ENCODE measurements at places on chromosomes 2 and 18.

GRCh38 chr2:64203858-64204632 lies 59.8 kb upstream of the PELI1 start:
- DNase-seq: peak; percentile 40

DNA sequence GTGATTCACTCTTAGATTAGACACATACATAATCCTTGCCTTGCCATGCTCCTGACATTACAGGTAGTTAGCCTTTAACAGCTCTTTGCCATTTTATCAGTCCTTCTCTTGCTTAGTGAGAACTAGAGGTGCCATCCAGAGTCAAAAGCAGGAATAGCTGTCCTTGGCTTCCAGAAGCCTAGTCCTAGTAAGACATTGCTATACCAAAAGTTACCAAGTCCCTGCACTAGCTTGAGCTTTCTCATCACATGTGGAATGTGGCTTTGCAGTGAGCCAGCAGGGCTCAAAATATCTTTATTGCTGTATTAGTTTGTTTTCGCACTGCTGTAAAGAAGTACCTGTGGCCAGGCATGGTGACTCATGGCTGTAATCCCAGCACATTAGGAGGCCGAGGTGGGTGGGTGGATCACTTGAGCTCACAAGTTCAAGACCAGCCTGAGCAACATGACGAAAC lies 104.7 kb upstream of the NOSTRIN start:
- no peak for DNase-seq

DNA sequence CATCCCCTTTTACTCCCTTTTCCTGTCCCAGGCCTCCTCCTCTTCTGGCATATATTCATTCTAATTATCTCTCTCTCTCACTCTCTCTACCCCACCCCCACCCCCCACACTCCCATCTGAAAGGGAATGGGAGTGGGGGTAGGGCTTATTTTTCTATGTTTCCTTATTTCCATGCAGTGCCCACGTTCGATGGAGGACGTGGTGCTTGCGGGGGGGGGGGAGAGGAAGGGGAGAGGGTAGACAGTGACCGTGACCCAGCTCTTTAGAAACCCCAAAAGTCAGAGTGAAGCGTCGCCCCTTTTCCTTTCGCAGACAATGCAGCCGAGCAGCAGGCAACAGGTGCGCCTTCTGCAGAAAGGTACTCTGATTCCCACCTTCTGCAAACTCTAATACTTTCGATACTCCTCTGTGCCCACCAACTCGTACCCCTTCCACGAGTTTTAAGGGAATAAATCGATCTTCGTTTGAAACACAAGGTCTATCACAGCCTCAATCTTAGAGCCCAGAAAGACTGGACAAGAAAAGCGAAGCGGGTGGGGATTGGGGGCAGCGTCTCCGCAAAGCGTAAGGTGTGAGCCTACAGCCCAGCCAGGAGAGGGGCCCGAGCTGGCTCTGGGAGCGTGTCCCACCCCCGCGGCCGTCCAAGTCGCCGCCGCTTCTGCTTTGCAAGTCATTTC lies 891 bp upstream of the NR4A2 start:
- peak; percentile 76 for DNase-seq

DNA sequence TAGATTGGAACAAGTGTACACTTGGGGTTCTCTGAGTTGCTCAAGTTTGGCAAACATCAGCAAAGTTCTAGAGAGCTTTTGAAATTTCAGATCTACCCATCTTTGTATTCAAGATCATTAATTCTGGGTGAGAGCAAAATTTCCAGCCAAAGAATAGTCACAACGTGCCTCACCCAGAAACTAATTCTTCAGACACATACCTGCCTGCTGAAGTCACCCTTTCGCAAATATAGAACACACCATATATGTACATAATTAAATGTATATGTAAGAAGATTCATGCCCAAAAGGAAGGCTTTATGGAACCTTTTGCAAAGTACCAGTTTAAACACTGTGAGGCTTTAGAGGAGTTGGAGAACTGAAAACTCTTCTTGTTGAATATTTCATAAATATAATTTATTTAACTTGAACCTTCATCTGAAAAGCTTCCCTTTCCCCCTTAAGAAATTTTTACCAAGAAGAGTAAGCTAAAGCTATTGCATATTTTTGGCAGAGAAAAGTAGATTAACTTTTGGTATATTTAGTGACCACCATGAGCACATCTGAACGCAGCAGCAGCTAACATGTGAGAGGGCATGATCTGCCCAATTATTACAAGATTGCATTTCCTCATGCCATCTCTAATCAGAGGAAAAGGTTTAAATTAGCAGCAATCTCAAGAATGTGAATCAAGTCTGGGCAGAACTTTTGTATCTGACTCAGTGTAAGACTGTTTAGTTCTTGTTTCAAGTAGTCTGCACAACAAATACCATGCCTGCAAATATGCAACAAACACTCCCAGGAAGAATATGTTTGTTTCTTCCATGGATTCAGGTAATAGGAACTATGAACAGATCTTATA lies 8.2 kb downstream of the RND3 start:
- no peak for DNase-seq

GRCh38 chr18:58609536-58609993 lies 19.3 kb downstream of the ALPK2 start:
- DNase-seq: peak; percentile 53

- DNase-seq: peak; percentile 22
These were observed 104.0 kb downstream of the COBLL1 start for GRCh38 chr2:164737612-164738081.

GRCh38 chr18:44823782-44824181 lies 143.1 kb downstream of the SETBP1 start:
- DNase-seq: peak; percentile 34

DNA sequence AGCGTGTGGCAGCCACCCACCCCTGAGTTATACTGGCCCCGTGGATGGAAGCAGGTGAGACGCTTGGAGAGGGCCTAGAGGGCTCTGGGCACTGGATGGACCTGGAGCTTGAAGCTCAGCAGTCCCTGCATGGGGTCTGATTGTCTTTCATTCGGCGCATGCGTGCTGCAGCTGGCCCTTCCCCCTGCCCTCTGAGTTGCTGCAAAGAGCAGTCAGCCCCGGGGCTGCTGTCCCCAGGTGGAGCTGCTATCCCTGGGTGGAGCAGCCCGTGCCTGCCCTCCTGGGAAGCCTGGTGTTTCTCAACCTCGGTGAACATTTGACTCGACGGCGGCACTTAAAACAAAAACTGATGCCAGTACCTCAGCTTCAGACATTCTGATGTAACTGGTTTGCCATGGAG lies 29.6 kb downstream of the IGFBP5 start:
- DNase-seq: no peak

DNA sequence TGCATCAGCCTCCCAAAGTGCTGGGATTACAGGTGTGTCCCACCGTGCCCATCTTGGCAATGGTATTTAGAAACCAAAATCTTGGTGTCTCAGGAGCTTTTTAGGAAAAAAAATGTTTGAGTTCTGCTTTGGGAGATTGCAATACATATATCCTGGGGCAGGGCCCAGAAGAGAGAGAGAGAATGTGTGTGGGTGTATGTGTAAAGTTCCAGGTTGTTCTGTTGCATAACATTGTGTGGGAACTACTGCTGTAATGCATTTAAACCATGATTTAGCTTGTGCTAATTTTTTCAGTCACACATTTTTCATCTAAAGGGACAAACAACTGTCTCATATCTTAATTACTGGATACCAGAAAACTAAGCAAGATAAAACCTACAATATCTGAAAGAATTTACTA lies 70.8 kb upstream of the NABP1 start:
- no peak for DNase-seq

- no peak for DNase-seq
These were observed 426.1 kb downstream of the DCC start for GRCh38 chr18:52766002-52766545.

DNA sequence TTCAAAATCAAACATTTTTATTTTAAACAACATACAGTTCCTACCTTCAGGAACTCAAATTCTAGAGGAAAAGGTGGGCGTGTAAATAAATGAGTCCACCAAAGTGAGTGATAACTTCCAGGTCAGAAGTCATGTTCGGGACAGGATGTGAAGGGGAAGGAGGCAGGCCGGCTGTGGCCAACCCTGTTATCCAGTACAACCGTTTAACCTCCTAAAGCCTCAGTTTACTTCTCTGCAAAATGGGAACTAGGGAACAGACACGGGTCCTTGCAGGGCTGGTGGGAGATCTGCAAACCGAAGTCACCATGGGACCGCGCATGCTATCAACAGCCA lies 373 bp downstream of the EIPR1 start:
- DNase-seq: peak; percentile 54

DNA sequence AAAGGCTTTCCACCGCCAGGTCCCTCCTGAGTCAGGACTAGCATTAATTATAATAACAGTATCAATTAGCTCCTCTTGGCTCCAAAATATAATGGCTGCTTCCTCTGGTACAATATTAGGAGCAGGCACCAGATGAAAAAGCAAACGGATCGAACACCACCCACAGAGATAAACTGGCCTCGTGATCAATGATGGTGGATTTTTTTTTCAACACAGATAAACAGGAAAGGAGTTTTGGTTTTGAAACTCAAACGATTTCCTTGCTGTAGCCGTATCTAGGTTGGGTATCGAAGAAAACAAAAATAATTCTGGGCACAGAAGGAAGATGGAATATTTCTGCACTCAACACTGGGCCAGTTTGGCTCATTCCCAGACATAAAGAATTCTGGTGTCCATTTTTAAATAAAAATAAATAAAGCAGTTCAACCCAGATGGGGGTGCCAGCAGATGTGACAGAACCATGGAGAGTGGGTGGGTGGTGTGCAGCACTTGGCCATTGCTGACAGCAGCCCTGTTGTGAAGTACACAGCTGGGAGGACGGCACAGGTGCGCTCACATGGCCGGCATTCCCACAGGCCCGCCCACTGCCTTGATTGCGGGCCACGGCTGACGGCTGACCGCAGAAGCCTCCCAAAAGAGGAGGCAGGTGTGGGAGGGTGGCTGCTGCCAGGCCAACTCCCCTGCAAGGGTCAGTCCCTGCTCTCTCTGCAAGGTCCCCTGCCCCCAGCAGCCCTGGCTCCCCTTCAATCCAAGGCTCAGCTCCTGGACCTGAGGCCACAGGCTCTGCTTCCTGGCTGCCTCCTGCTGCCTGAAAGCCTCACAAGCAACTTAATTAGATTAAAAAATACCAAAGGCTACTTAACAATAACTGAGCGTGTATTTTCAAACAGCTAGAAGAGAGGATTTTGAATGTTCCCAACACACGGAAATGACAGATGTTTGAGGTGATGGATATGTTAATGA lies 351.9 kb upstream of the ID2 start:
- no peak for DNase-seq

DNA sequence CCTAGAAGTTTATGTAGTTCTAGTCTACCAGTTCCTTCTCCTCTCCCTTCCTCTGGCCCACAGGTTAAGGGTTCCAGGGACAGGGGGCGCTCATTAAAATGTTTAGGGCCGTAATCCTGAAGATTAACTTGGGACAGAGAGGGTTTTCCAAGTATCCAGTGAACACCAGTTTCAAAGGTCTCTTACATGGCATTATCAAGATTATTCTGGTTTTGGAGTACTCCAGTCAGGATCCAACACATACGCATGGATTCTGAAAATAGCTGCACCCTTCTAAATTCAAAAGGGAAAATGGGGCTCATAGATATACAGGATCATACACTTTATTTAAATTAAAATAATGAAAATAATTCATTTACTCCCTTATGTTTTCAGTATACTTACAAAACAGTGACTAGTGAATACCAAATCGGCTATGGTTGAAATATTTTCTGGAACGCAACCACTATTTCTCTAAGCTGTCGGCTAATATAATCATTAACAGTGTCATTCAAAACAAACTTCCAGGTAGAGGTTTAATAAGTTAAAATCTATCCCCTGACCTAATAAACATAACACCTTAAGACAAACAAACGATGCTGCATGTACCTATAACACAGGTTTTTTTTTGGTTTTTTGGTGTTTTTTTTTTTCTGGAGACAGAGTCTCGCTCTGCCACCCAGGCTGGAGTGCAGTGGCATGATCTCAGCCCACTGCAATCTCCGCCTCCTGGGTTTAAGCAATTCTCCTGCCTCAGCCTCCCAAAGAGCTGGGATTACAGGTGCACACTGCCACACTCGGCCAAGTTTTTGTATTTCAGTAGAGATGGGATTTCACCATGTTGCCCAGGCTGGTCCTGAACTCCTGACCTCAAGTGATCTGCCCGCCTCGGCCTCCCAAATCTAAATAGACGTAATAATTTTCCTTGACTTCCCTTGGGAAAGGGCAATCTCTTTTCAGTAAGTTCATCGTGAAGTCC lies 44.7 kb downstream of the MGAT4A start:
- no peak for DNase-seq

GRCh38 chr2:56449449-56449860 lies 265.7 kb downstream of the CCDC85A start:
- DNase-seq: no peak

DNA sequence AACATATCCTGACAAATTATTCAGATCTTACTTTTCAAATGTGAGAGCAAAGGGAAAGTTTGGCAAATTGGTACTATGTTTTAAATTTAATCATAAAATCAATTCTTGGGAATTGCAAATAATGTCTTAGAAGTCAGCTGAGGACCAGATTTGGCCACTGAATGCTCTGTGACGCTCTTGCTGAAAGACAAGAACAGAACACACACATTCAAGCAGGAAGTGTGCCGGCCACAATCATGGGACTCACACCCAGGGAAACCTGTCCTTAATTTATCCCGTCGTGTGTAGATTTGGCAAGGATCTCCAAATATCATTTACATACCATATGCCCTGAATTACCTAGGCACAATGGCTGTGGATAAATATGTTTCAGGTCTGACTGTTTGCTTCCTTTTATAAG lies 253.1 kb downstream of the TCF4 start:
- DNase-seq: no peak

DNA sequence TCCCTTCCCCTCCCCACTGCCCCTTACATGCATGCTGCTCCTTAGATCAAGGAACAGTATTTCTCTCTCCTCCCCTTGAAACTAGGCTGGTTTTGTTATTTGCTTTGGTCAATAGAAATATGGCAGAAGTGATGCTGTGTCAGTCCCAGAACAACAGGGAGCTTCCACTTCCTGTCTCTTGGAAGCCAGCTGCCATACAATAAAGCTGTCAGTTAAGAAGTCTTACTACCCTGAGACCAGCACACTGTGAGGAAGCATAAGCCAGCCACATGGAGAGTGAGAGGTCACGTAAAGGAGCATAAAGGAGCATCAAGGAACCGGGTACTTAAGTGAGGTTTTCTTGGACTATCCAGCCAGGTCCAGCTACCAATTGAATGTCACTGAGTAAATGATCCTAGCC lies 126.6 kb downstream of the NOL4 start:
- no peak for DNase-seq

DNA sequence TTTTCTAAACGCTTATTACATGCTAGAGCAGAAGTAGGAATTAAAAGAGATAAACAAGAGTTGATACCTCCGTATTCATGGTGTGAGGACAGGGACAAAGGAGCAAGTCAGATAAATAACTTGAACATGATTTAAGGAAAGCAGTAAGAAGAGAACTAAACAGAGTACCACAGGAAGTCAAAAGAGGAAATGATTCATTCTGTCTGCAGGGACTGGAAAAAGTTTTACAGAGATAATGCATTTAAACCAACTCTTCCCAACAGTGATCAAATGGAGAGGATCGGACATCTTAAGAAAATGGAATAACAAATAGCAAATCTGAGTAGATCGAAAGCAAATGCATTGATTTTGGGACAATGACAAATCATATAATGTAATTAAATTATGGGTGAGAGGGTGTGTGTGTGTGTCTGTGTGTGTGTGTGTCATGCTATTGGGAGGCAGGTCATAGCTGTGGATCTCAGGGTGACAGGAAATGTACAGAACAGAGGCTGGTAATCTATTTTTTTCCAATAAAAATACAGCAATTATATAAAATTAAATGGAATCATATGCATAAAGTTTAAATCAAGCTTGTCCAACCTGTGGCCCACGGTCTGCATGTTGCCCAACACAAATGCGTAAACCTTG lies 113.4 kb downstream of the MC4R start:
- DNase-seq: no peak

GRCh38 chr2:65716698-65717097 lies 284.3 kb upstream of the SPRED2 start:
- no peak for DNase-seq

Data from activated T-cell treated with anti-CD3 and anti-CD28 coated beads, Interleukin-2, amount 50 U/mL, for 72 hours (primary cell).